ENCODE measurements at places on chromosomes 6 and 20.
A peak's percentile ranks its signal among the peaks of the same experiment; 100 is the strongest.

- no peak for DNase-seq
Measured at GRCh38 chr20:1164871-1165270, 19.9 kb downstream of the TMEM74B start.

DNA sequence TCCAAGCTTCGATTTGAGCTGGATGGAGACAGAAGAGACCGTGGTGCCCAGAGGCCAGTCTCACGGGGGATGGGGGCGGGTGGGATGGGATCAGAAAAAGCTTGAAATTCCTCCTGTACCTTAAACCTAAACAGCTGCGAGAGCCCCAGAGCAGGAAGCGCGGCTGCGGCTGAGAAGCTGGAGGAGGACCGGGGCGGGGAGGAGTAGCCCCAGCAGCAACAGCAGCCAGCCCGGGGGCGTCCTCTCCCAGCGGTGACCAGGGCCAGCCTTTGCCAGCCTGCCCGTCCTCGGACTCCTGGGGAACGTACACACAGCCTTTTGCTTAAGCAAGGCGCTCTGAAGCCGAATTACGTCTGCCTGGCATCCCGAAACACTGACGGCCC, 17.4 kb upstream of the PRDM13 start:
- DNase-seq, result no peak

- no peak for DNase-seq
Measured at GRCh38 chr20:57563522-57563921, 2.6 kb downstream of the PCK1 start.

DNA sequence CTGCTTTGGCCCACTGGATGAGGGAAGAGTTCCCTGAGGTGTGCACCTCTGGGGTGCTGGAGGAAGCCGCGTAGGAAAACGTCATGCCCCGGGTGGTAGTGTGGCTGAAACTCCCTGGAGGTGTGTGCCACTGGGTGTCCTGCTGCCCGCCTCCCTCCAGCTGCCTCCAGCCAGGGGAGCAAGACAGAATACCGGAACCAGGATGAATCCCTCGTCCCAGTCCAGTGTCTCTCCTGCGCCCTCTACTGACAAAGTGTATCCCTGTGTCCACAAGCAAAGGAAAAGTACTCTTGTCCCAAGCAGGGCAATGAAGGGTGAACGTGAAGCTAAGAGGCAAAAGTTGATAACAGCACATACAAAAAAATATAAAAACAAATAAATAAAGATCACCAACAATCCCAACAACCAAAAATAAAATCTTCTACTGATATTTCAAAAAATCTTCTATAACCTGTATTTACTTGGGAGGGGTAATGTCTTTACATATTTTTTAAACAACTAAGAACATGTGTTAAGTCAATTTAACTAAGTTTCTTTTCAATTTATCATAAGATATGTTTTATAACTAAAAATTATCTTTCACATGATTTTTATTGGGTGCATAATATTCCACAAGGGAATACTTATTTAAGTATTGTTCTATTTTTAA, 437.6 kb downstream of the MAFB start:
- DNase-seq, result no peak

DNA sequence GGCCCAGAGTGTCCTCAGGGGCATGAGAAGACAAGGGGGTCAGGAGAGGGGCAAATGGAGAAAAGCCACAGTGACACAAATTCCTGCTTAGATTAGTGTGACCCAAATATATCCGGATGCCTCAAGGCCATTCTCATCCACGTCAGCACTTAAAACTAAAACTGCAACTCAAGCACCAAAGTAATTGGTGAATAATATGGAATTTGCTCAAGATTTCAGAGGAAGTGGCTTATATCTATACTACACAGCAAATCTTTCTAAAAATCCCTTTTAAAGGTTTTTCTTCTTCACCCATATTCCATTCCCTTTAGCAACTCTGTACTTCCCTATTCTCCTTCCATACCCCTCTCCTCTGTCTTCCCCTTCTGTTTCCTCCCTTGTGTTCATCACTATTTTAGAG, 15.2 kb downstream of the DEF6 start:
- no peak for DNase-seq

DNA sequence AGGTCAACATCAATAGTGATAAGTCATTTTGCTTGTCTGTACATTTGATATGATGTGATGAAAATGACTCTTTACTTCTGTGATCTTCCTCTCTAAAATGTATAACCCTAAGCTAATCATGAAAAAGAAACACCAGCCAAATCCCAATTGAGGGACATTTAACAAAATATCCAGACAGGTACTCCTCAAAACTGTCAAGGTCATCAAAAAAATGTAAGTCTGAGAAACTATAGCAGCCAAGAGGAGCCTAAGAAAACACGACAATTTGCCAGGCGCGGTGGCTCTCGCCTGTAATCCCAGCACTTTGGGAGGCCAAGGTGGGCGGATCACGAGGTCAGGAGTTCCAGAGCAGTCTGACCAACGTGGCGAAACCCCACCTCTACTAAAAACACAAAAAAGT, 708.5 kb upstream of the ID4 start:
- no peak for DNase-seq

DNA sequence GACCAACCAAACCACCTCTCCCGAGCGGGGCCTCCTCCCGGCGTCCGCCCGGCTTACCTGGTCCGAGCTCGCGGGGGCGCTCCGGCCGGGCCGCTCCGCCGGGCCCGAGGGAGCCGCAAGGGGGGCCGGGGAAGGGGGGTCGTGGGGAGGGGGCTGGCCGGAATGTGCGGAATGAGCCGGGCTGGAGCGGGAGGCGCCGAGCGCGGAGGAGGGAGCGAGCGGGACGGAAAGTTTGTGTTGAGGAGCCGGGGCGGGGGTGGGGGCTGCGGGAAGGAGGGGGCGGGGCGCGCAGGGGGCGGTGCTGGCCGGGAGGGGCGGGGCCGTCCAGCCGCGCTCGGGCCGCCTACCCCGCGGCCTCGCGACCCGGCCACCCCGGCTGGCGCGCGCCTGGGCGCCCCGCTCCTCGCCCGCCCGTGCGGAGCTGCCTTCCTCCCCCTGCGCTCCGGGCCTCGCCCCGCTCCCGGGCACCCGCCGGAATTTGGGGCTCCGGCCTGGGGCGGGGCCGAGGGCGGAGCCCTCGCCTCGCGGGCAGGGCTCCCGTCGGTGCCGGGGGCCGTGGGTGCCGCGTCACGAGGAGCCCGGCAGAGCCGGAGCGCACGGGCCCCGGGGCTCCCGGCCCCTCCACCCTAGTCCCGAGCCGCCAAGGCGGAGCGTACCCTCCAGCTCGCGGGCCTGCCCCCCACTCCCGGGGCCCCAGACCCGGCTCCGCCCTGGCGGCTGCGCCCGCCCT, at the start of gene TEAD3:
Gene TEAD3 (minus strand): TSS at position 239 of the 730 bp plus-strand sequence.
- peak; percentile 59 for DNase-seq

GRCh38 chr6:114997813-114998292, 655.0 kb upstream of the HS3ST5 start:
- peak; percentile 15 for DNase-seq

DNA sequence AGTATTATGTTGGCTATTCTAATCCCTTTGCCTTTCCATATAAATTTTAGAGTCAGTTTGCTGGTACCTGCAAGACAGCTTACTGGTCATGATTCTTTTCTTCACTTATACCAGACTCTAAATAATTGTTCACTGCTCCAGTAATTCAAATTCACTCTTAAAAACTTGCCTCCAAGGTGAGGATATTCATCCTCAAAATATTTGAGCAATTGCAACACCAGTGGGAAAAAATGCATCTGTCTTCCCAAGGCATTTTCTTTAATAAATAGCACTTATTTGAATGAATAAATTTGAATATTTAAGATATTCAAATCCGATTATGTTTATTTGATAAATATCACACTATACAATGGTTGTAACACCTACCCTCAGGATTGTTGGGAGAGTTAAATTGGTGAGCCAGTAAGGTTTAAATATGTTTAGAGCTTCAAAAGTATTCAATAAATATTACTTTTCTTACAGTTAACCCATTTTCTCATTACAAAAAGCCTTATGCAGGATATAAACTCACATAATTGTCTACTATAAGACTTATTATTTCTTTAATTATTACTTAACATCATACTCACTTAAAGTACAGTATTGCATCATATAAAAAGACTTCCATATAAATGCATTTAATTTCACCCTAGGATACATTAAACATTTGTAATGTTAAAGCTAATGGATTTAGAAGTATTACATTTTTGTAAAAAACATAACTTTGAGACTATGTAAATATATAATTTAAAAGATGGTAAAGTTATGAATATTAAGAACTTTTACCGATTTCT, 285.6 kb downstream of the SAMD5 start:
- DNase-seq, result no peak

DNA sequence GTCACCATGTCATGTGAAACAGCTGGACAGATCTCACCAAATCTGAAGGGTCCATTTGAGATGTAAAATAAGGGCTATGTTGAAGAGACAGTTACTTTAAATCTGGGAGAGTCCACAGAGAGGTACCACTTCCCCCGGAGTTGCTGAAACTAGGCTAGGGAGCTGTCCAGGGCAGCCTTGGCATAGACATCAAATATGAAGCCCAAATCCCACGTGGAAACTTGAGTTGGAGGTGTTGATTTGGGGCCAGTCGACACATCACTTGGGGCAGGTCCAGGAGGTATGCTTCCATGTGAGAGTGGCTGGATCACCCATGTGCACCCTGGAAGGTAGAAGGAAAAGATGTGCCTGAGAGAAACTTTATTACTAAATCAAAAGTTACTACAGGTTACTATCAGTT, 12.0 kb upstream of the SERPINB9 start:
- DNase-seq, result no peak

DNA sequence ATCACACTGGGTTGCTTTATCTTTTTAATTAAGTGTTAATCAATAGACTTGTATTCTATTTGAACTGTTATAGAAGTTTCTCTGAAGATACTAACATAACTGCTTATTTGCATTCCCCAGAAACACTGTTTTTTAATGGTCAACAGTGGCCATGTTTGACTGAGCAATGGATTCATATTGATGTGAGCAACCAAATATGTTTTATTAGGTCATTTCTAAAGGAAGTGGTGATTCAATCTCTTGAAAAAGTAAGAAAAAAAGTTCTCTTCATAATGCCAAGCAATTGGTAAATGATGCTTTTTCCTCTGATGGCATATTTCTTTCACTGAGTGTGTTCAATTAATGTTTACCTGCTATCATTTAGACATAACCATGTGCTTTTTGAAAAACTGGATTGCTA, 593.0 kb upstream of the CITED2 start:
- DNase-seq, result no peak

- no peak for DNase-seq
Measured at GRCh38 chr6:78947962-78948361, 80.6 kb downstream of the IRAK1BP1 start.

GRCh38 chr6:217048-217659, 75.1 kb upstream of the DUSP22 start:
- DNase-seq, result peak; percentile 24

DNA sequence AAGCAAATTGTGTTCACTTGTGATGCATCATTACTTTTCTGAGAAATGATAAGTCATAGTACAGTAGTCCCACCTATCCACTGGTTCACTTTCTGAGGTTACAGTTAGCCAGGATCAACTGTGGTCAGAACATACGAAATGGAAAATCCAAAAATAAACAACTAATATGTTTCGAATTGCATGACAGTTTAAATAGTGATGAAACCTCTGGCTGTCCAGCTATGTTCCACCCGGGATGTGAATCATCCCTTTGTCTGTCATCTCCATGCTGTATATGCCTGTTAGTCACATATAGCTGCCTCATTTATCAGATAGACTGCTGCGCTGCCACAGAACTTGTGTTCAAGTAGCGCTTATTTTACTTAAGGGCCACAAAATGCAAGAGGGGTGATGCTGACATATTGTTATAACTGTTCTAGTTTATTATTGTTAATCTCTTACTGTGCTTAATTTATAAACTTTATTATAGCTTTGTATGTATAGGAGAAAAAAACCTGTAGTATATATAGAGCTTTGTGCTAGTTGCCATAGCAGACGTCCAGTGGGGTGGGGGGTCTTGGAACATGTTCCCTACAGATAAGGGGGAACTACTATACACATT, 29.2 kb downstream of the AFDN start:
- no peak for DNase-seq

GRCh38 chr6:166423051-166423745, 40.5 kb upstream of the MPC1 start:
- no peak for DNase-seq

- DNase-seq, result no peak
Measured at GRCh38 chr6:148430897-148431296, 88.3 kb downstream of the SASH1 start.

GRCh38 chr6:85472744-85473143, 22.9 kb downstream of the NT5E start:
- no peak for DNase-seq

DNA sequence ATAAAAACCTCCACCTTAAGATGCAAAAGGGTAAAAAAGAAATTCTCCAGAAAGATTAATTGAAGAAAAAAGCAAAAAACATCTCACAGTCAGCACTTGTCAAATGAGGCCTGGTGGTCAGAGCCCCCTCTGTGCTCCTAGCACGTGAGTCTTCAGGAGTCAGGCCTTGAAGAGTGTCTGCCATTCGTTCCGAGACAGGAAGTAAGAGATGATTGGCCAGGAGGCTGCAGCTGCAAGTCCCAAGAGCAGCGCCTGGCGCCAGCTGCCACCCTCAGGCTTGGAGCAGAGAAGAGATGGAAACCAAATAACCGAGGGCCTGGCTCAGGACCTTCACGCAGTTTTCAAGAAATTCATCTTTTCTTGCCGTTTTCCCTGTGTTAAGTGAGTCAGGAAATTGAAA, 65.0 kb downstream of the FAM120B start:
- no peak for DNase-seq

GRCh38 chr6:88813045-88813444, 150.4 kb downstream of the RNGTT start:
- no peak for DNase-seq

DNA sequence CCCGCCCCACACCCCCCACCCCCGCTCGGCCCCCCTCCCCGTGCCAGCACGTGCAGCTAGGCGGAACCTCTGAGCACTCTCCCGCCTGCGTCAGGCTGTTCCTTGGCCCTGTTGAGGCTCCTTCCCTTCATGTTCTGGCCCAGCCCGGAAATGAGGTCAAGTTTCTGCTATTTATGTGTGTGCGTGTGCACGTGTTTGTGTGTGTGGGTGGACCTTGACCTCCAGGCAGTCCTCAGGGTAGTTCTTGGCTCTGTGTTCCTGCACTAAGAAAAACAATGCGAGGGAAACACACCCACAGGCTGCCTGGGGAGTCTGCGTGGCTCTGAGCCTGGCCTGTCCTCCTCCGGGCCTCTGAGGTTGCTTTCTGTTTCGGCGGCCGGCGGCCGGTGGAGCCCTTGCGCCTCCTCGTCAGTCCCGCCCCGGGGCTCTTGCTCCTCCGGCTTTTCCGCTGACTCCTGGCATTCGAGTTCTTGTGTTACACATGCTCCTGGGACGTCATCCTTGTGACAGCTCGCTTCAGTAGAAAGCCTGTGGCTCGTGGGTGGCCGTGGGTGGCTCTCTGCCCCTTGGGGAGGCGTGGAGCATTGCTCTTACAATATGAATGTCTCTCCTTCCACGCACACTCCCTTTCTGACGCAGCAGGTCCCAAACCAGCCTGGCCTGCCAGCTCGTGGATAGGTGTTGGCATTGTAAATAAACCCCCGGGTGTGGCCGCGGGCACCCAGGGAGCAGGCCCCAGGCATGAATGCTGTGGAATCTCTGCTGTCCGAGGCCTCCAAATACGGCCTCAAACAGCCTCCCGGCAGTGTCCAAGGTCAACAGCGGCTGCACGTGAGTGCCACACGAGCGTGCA, 10.0 kb downstream of the SLCO4A1 start:
- peak; percentile 77 for DNase-seq
